CD4-positive, alpha-beta T cell treated with Interleukin-15 for 4 hours (primary cell): ENCODE measurements at places on chromosomes 1 and 21.

DNA sequence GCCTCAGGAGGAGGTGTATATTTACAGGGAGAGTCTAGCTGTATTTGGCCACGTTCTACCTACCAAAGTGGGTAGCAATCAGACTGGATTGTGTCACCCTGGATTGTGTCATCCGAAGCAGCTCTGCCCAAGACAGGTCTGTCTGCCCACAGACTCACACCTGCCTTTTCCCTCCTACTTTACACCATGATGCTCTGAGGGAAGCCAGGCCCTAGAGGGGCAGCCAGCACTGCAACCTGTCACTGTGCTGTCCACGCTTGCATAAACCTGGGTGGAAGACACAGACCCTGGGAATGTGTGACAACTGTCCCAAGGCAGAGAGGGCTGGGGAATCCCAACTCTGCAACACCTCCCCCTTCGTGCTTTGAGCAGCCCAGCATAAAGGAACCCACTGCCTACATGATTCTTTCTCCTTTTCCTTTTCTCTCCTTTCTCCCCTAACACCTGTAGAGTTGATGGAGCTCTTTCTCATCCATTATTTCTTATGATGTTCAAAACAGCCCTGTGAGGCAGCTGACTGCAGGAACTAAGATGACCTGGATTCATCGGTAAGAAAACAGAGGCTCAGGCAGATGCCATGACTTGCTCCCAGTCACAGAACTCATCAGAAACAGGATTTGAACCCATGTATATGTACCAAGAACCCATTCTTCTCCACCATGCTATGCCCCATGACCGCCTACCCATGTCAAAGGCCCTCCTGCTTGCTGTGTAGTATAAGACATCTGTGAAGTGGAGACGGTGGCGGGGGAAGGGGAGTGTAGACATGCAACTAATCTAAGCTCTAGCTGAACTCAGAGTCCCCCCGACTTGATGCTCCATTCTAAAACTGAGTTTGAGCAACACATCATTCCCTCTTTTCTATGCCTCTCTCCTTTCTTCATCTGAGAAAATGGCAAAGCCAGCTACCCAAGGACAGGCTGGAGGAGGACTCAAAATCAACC, 55.9 kb downstream of the ITPKB start:
- DNase-seq = peak; percentile 47

- no peak for DNase-seq
Measured at GRCh38 chr1:13699510-13699909, 478 bp upstream of the PRDM2 start.

DNA sequence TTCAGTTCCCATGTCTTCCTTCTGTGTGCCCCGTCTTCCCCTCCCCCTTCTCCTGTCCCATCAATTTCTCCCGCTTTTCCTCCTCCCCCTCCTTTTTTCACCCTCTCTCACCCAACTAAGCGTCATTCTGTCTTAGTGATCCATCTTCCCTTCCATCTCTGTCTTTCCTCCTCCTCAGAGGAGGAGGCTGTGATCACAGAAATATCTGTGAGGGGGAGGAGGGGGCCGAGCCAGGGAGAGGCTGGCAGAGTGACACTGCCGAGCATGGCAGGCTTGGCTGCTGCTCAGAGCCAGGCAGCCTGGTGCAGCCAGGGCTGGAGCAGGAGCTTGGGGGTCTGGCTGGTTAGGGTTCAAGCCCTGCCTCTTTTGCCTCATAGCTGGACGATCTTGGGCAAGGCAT, 7.6 kb downstream of the HTR6 start:
- DNase-seq = no peak

DNA sequence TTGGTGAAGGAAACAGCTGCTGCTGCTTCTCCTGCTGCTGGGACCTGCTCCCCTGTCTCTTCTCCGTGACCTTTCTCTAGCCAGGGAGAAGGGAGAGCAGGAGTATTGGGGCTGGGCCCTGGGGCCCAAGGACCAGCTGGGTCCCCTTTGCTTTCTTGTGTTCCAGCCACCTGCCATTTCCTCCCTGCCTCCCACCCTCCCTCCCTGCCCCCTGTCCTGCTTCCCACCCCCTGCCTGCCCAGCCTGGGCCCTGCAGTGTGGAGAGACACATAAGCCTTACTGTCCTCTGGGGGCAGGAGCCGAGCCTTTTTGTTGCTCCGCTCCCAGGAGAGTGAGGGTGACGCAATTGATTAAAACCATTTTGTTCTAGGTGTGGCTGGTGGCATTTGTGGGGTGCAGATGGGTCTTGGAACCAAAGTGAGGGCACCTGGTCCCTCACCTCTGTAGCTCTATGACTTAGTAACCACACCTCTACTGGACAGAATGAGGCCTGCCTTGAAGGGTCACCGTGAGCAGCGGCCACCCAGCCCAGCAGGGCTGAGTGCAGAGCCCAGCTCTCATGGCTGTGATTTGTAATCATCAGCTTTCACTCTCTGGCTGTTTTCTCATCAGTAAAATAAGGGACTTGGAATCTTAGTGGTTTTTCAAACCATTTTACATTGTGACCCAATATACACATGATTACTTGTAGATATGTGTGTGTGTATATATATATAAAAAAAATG, 13.9 kb upstream of the TMEM222 start:
- DNase-seq = no peak

GRCh38 chr1:30381671-30382365, 341.6 kb downstream of the MATN1 start:
- no peak for DNase-seq
